ENCODE measurements at places on chromosomes 12 and 14.

- peak; percentile 75 for DNase-seq
These were observed 823 bp downstream of the ATG2B start for GRCh38 chr14:96362071-96362964.

DNA sequence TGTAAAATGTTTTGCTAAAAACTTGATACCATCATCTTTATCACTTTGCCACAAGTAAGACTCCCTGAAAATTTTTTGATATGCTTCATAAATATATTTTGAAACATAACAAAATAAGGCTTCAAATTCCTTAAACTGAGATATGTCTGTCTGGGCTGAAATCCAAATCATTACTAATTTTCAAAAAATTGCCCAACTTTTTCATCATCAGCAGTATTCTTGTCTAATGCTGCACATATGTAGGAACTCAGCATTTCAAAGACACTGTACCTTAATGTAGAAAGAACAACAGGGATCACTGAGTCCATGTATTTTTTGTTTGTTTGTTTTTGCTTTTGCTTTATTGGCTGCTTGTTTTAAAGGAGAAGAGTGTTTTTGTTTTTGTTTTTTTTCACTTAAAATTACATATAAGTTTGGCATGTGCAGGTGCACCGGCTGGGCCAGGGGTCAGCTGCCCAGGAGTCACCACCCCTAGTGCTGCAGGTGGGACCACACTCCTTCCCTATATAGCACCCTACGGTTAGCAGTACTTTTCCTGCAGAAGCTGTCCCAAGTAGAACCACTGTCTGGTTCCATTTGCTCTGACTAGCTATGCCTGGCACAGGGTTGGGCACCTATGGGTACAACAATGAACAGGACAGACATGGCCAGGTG lies 231.2 kb downstream of the PIK3C2G start:
- DNase-seq: no peak

- DNase-seq: no peak
These were observed 74.3 kb downstream of the SUSD6 start for GRCh38 chr14:69685716-69686115.

GRCh38 chr12:115412831-115413230 lies 728.9 kb upstream of the TBX3 start:
- no peak for DNase-seq

All from OCI-LY7 (cell line).